Caki2 (cell line): ENCODE measurements at places on chromosomes 1 and 21. TPM values are rescaled to one million over a fixed set of nuclear protein-coding genes. Genes with fewer than 3 reads are reported as not detected.

RCC1 gene
- total RNA-seq: 76.9 and 87.3 TPM in 2 replicates

DNA sequence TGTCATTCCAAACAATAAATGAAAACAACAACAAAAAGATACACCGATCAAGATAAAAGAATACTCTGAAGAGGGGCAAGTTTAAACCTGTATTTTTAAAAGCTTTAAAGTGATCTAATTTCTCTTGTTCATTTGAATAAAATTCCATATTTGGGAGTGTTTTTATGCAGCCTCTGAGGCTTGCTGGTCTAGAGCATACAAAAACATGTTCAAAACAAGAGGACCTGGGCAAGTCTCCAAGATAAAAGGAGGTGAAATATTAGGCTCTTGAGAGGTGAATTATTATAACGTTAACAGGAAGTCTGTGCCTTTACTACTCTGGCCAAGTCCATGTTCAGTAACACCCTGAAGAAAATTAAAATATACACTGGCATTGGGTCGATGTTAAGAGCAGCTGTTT lies 20.1 kb downstream of the URB1 start:
- DNase-seq: no peak

GRCh38 chr1:180198196-180198595 lies 31.9 kb upstream of the LHX4 start:
- no peak for DNase-seq

- DNase-seq: no peak
Measured at GRCh38 chr1:157984469-157984868, 9.0 kb upstream of the KIRREL1 start.
